Epithelial cell of alveolus of lung (primary cell): ENCODE measurements at places on chromosomes 6 and 20. TPM values are rescaled to one million over a fixed set of nuclear protein-coding genes. Genes with fewer than 3 reads are reported as not detected.

MCCD1 gene
- not detected in 2 replicates for total RNA-seq

NKAIN2 gene
- under 0.01 TPM in 1 of 2 replicates, not detected in the other for total RNA-seq

MICA gene
- 13.7 and 29.2 TPM in 2 replicates for total RNA-seq

COL20A1 gene
- not detected in 2 replicates for total RNA-seq

XKR7 gene
- total RNA-seq: not detected in 2 replicates

EYA2 gene
- 0.24 and 1.2 TPM in 2 replicates for total RNA-seq

SYTL3 gene
- total RNA-seq: 1.3 and 1.4 TPM in 2 replicates

ADGRB3 gene
- 0.26 and 0.48 TPM in 2 replicates for total RNA-seq

DZANK1 gene
- total RNA-seq: 0.65 and 0.72 TPM in 2 replicates

LGSN gene
- not detected in 2 replicates for total RNA-seq

SRC gene
- 13.1 and 44.4 TPM in 2 replicates for total RNA-seq

GPLD1 gene
- 0.26 TPM in 1 of 2 replicates, not detected in the other for total RNA-seq

ANGPT4 gene
- not detected in 2 replicates for total RNA-seq
